Stimulated activated CD4-positive, alpha-beta T cell treated with anti-CD3 and anti-CD28 coated beads, TNF-alpha, amount 100 ng/mL, for 24 hours (primary cell): ENCODE measurements at places on chromosomes 7 and 10.
A peak's percentile ranks its signal among the peaks of the same experiment; 100 is the strongest.

- no peak for DNase-seq
Measured at GRCh38 chr7:73718438-73718881, 1.0 kb downstream of the STX1A start.

DNA sequence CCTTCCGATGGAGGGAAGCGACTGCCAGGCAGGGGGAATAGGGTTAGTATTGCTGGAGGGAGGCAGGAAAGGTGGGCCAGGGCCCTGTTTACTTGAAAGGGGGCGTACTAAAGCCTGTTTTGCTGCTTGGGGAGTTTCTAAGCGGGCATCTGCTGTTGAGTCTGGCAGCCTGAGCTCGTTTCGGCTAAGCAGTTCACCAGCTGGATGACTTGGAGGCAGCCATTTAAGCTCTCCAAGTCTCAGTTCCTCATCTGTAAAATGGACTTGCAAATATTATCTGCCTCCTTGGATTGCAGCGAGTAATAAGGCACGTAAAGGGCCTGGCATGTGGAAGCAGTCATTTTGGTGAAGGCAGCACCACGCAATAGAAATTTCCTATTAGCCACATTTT lies 44.0 kb downstream of the LDB3 start:
- DNase-seq = no peak

GRCh38 chr10:31697271-31698180 lies 231.1 kb downstream of the ARHGAP12 start:
- no peak for DNase-seq

DNA sequence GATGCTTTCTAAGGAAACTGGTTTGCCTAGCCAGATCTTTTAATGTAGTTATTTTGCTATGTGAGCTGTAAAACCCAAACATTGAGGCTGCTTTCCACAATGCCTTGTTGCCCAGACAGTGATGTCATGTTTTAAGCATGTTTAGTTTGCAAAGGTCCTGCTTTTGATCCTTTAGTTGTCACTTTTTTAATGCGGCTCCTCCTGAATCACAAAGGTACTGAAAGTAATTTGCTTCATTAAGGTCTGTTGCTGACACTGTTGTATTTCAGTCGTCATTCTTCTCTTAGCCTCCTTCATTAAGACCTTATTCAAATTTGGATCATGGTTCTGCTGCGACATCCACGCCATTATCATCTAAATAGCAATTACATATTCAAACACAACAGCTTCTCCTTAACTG lies 10.6 kb downstream of the RPA3 start:
- DNase-seq = no peak

DNA sequence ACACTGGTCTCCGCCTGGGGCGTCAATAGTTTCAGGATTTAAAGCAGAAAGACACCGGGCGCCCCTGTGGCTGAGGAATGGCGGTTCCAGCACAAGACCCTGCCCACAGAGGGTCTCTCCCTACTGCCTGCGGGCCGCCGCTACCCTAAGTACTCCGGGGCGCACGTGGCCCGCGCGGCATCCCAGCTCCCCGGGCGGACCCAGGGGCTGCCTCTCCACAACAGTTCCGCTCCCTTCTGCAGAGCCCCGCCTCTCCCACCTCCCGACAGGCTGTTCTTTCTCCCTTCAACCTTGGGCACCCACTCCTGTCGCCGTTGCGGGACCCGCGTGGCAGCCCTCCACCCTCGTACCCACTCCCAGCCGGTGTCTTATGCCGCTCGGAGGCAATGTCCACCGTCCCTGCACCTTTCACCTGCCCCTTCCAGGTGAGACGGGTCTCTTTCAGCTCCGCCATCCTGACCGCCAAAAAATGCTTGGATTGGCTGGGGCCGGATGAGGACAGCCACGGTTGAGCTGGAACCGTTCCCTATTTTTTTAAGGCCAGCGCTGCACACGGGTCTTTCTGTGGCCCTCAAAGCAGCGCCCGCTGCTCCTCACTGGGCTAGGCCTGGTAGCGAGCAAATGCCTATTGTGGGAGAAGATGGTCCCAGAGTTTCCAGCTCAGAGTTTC lies 1.6 kb upstream of the NKX2-3 start:
- no peak for DNase-seq

- no peak for DNase-seq
Measured at GRCh38 chr7:67006965-67007364, 10.3 kb downstream of the TYW1 start.

GRCh38 chr7:48094861-48095293 lies 5.8 kb downstream of the UPP1 start:
- no peak for DNase-seq

GRCh38 chr7:149625947-149626392 lies 128.4 kb upstream of the ZNF746 start:
- DNase-seq = no peak

- DNase-seq = no peak
Measured at GRCh38 chr10:68423522-68423921, 16.4 kb upstream of the RUFY2 start.

- DNase-seq = no peak
Measured at GRCh38 chr10:78777466-78777865, 291.3 kb upstream of the ZMIZ1 start.

GRCh38 chr10:112332509-112333228 lies 41.2 kb upstream of the ACSL5 start:
- DNase-seq = no peak

GRCh38 chr7:15197042-15197977 lies 294.8 kb upstream of the DGKB start:
- no peak for DNase-seq

- DNase-seq = no peak
Measured at GRCh38 chr7:93882468-93882867, 8.1 kb downstream of the TFPI2 start.

DNA sequence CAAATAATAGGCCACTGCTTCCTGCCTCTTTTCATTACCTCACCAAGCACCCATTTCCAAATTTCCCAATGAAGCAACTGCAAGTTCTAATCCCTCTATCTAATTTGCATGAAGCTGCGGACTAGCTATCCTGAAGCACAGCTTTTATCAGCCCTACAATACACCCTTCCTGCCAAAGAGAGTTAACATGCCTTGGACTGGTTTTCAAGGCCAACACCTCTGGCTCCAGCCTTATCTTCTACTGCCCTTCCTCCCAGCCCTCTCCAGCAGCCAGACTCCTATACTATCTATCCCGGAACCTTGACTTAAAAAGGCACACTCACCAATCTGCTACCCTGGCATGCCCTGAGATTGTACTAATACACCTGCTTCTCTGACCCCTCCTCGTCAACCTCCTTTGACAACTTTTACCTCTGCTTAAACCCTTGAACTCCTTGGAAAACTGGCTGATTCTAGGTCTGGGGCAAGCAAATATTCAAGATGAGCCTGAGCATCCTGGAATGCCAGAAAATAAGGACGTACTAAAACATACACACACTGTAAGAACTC lies 73.4 kb downstream of the SGMS1 start:
- no peak for DNase-seq

GRCh38 chr7:74505471-74506324 lies 52.0 kb downstream of the GTF2IRD1 start:
- no peak for DNase-seq

DNA sequence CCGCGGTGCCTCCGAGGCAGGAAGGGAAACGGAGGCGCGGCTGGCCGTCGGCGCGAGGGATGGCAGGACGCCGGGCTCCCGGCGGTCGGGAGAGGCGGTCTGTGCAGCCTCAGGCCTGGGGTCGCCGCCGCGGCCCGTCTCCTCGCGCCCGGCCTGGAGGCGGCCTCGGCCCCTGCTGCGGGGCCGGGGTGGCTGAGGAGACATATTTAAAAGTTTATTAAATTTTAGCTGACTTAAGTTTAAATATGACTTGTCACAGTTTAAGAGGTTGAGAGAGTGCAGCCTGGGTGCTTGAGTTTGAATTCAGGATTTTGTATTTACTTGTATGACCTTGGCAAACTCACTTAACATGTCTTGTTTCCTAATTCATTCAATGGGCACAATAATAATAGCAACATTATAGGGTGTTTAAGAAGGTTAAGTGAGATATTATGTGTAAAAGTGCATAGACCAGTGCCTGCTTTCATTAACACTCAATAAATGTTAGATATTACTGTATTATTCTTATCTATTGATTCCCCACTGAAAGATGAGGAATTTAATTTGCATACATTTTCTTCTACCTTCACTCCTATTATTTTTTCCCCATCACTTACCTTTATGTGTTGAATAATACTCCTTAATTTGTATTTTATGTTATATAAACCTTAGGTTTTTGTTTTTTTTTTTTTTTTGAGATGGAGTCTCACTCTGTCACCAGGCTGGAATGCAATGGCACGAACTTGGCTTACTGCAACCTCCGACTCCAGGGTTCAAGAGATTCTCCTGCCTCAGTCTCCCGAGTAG lies 718 bp downstream of the DYNC2I1 start:
- no peak for DNase-seq

- no peak for DNase-seq
Measured at GRCh38 chr10:48835781-48836180, 103.9 kb downstream of the LRRC18 start.

GRCh38 chr7:148403466-148403993 lies 187.0 kb upstream of the C7orf33 start:
- no peak for DNase-seq

DNA sequence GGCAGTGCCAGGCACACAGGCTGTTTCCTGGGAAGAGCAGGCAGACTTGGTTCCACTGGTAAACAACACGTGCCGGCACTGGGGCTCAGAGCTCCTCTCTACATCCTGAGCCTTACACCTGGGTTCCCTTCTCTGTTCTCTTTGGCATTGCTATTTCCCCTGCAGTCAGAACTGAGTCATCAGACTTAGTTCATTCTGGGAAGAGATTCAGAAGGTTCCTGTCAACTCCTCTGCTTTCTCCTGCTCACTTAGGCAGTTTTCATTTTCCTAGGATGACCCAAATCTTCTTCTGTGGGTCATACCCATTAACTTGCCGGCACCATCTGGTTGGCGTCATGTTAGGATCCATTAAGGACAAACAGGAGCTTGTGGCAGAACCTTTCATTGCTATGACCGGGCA lies 33.4 kb upstream of the LRRC18 start:
- DNase-seq = no peak

DNA sequence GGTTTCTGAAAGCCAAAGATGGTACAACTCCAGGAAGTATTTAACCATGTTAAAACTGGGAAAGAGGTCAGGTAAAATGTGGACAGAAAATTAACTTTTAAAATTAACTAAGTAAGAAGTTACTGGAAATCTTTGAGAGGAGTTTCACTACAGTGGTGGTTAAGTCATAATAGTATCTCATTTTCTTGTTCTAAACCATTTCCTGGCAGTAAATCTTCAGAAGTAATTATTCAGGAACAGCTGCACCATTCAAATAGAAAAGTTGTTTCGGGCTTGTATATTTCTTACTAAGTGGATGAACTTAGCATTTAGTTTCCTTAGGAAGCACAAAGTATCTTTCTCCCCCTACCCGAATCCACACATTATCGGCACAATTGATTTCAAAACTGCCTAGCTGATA lies 27.1 kb downstream of the COPG2 start:
- DNase-seq = no peak

DNA sequence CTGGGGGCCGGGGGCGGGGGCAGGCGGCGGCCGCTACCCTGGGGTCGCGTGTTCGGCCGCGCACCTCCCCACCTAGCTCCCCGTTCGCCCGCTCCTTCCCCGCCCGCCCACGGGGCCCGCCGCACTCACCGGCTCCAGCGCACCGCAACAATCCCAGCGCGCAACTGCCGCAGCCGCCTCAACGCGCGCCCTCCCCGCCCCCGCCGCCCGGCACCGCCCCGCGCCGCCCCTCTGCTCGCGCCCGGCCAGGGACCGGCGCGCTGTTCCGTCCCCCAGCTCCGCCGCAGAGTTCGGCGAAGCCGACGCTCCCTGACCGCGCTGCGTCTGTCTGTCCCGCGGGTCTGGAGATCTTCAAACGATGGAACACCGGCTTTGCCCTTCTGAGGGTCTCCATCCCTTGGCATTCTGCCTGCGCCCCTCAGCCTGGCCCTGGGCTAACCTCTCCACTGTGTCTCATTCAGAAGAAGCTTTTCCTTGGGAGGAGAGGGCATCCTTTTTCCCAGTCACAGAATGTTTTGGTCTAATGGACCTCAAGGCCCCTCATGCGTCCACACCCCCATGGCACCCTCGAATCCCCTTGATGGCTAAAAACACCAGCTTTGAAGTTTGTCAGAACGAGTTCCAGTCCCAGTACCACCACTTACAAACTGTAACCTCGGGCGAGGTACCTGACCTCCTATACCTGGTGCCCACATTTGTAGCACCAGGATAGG lies at the start of gene NT5C2:
NT5C2 (minus strand) TSS at position 166 of the 713 bp plus-strand sequence. CDS start 18,314 bp downstream, outside the sequence.
- DNase-seq = peak; percentile 61

DNA sequence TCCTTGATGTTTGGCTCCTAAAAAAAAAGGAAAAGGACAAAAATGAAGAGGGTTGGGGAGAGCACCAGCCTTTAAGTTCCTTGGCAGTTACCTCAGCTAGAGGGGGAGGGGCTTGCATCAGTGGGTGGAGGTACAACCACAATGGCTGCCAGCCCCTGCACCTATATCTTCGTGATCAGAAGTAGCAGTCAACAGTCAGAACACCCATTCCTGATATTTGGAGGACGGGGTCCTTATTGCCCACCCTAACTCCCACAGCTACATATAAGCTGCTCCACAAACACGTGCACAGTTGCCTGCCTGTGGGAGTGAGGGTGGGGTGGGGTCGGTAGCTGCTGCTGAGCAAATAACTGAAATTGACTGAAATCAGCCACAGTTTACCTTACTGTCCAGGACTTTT lies 26.2 kb downstream of the C1GALT1 start:
- no peak for DNase-seq

DNA sequence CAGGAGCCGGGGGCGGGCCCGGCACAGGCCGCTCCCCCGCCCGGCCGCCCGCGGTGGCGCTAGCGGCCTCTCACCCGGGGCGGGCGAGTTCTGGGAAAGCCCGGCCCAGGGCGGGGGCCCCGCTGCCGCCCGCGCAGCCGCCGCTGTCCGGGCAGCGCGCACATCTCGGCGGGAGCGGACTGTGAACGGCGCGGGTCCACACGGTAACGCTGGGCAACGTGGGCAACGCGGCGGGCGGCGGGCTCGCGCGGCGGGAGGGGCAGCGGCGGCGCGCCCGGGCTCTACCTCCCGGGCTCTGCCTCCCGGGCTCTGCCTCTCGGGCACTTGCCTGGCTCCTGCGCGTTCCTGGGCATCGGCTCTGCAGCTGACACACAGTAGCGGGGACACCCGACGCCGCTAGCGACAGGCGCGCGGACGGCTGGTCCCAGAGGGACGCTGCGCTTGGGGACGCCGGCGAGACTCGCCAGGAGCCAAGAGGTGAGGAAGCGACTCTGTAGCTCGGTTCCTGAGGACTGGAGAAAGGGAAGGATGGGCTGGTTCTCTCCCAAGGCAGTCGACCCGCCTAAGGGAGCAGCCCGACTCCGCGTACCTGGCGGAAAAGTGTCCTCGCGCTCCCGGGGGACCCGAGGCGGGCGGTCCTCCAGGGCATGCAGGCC lies at the start of gene PLCE1:
PLCE1 (plus strand) TSS at position 150 of the 656 bp plus-strand sequence. CDS start 37,116 bp downstream, outside the sequence.
- no peak for DNase-seq

DNA sequence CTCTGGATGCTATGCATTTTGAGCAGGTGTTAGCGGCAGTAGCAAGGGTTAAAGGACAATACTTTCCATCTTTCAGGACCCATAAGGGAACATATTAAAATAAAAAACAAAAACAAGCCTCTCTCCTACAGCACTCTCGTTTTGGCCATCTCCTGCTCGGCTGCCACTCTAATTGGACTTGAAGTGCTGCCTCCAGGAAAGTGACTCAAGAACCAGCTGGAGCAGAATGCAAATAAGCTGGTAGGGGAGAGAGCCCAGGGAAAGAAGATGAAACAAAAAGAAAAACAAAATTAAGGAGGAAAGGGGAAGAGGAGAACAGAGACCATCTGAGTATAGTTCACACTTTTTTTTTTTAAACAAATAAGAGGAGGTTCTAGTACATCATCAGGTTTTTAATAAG lies 65.6 kb downstream of the HBP1 start:
- no peak for DNase-seq
